ENCODE measurements at places on chromosomes 1 and 21.
A peak's percentile ranks its signal among the peaks of the same experiment; 100 is the strongest.

DNA sequence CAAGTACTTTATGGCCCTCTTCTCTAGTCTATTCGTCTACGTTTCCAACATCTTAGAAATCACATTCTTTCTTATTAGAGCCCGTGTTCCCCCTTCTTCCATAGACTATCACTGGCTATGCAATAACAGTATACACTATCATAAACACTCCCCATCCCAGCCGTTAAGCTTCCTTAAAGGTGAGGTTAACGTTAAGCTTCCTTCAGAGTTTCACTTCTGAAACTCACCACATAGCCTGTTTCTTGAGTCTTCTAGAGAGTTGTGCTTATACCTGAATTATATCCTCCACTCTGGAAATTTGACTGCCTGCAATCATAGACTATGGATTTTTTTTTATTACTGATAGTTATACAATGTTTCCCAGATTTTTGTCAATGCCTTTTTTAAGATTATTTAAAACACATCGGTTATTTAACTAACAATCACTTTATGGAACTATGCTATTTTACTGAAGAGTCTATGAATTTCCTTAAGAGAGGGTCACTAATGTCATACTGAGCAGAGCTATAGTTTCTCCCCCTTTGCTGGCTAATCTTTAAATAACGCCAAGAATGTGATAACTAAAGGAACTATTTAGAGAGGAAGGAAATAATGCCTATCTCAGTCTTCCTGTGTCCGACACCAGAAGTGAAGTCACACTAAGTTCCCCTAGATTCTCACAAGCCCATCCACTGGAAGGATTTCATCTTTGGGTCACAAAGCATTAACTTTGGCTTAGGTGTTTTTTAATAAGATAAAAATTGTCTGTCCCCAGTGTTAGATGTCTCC is 16.8 kb downstream of the FCER1A start:
- no peak for DNase-seq

DNA sequence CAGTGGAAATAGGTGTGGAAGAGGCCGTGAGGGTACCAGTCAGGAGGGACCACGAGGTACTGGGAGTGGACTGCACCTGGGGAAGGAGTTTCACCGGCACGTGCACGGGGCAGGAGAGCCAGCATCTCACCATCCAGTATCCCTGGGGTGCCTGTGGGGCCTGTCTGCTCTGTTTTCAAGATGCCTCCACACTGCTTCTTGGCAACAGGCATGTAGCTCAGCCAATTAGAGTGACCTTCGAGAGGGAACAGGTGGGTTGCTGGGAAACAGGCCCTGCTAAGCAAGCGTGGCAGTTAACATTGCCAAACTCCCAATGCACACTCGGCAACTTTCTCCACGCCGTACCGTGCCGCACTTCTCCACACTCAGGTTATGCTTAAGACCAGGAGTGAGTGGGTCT is 17.7 kb downstream of the KCNC4 start:
- no peak for DNase-seq

DNA sequence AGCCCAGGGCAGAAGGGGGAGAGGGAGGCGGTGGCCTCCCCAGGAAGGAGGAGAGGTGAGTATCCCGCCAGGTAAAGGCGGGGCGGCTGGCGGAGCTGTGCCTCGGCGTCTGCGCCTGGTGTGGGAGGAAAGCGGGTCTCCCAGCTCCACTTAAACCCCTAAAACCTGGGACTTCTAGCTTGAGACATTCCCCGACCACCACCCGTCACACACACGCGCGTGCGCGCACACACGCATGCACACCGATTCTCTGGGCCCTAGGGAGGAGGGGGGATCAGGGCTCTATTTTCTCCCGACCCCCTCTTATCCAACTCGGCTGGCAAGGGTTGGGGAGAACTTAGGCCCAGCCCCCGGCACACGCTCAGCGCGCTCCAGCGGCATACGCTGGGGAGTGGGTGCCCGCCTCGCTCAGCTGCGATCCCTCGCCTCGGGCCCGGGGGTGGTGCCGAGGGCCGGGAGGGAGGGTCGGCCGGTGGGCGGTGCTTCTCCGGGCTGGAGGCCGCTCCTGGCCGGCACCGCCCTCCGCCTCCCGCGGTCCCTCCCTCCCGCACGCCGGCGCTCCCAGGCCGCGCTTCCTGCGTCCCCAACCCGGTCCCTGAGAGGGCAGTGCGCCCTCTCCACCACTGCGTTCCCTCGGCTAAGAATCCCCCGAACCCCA is at the start of gene TMEM51:
TSS of gene TMEM51 (plus strand) at position 564 of the 658 bp plus-strand sequence. CDS start 61,341 bp downstream, outside the sequence.
- DNase-seq, result peak; percentile 91

DNA sequence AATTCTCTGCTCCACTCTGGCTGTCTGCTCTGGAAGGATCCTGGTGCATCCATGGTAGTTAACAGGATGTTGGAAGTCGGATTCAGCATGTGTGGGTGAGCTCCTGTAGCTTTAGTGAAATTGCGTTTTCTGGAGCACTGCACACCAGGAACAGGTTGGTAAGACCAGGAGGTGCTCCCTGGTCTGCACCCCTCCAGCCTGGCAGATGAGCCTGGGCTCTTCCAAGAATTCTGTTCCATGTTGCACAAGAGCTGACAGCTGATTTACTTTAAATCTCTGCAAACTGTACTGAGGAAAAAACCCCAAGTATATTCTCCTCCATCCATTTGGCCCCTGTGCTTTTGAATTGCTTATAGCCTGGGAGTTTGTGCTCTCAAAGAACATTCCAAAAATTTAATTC is 33.7 kb downstream of the KCNK1 start:
- DNase-seq, result no peak

- no peak for DNase-seq
Observed at GRCh38 chr1:29179641-29180184, 2.0 kb downstream of the SRSF4 start.

- DNase-seq, result no peak
Observed at GRCh38 chr1:104953555-104953954, 1203.9 kb downstream of the AMY1C start.

- DNase-seq, result no peak
Observed at GRCh38 chr1:243267914-243268653, 12.2 kb downstream of the SDCCAG8 start.

DNA sequence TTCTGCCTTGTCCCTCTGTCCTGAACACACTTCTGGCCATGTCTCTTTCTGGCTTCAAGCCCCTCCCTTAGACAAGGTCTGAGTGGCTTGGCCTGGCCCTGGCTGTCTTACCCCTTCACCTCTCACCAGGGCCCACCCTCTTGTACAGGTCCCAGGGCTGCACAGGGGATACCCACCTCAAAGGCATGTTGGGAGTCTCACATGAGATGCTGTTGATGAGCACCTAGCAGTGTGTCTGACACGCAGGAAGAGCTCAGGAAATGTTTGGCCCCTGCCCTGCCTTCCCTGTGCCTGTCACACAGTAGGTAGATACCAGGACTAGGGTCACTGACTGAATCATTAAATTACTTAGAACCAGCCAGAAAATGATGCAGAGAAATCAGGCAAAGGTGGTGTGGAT is 16.6 kb downstream of the ZNF362 start:
- no peak for DNase-seq

DNA sequence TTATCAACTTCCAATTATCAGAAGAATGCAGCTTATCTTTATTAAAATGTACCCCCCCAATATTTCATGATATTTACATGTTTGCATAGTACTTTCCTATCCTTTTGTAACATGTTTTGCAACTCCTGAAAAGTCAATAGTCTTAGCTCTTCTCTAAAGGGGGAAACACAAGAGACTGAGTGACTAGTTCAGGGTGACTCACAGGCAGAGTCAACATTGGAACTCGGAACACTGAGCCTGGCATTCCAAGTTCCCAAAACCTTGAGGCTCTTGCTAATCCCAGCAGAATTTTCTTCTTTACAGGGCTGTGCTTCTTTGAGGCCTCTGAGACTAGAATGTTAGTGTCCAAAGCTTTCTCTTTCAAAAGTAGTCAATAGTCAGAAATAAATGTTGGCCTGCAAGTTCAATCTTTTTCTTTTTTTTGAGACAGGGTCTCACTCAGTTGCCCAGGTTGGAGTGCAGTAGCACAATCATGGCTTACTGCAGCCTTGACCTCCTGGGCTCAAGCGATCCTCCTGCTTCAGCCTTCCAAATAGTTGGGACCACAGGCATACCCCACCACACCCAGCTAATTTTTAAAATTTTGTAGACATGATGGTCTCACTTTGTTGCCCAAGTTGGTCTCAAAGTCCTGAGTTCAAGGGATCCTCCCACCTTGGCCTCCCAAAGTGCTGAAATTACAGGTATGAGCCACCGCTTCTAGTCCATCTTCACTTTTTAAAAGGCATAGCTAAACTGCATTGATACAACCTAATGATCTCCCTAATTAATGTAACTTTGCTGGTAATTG is 37.5 kb downstream of the ZNF281 start:
- no peak for DNase-seq

DNA sequence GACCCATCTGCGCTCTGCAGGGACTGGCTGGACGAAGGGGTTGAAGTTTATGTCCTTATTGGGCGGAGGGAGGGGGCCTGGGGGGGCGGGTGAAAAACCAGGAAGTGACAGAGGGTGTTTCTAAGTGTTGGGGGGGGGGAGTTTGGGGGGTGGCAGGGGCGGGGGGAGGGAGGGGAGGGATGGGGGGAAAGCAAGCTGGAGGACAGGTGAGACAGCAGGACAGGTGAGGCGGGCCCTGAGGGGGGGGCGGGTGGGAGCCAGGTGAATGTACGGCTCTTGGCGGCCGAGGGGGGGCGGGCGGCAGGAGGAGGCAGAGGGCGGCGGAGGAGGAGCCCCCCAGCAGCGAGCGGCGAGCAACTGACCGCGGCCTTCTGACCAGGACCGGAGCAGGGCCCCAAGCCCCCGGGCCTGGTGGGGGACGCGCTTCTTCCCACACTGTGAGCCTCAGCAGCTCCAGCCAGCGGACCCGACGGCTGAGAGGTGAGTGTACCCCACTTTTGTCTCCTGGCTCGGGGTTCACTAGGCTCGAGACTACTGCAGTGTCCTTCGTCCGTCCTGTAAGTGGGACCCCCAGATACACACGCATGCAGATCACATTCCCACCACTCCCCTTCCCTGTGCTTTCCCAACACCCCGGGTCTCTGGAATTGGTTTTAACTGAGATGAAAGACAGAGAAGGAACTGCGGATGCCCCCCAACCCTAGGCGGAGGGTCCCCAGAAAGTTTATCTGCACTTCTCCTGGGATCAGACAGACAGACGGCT is at the start of gene ZBTB7B:
TSS of gene ZBTB7B (plus strand) at position 339 of the 763 bp plus-strand sequence. CDS start 11,859 bp downstream, outside the sequence.
- DNase-seq, result peak; percentile 43

GRCh38 chr1:203914292-203914691 is 52.9 kb downstream of the SNRPE start:
- no peak for DNase-seq

DNA sequence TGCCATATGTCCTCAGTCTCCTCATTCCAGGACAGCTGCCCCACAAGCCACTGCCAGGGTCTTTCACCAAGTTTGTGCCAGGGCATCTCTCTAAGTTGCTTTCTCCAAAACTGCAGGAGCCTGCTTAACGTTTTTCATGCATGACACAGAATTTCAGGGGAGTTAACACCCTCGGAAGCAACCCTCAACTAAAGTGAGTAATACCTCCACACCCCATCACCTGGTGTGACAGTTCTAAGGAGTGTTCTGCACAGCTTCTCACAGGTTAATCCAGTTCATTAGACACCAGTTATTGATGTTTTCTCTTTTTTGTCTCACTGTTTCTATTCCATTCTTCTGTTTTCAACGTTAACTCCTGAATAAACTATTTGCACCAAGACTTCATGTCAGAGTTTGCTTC is 115.0 kb downstream of the BACH1 start:
- no peak for DNase-seq

DNA sequence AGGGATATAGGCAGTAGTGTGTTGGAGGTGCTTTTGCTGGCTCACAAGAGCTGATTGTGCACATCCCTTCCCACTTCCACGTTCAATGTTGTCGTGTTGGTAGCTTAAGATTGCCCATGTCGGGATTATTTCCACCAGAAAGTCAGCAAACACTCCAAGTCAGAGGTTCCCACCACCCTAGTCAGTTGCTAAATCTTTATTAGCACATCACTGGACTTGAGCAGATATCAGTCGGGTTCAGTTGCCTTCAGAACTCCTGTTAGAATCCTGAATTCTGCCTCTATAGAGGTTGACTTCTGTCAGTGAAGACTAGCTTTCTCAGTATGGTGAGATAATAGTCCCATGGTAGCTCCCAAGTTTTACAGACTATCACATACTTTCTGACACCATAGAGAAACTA is 10.5 kb downstream of the AGL start:
- no peak for DNase-seq

DNA sequence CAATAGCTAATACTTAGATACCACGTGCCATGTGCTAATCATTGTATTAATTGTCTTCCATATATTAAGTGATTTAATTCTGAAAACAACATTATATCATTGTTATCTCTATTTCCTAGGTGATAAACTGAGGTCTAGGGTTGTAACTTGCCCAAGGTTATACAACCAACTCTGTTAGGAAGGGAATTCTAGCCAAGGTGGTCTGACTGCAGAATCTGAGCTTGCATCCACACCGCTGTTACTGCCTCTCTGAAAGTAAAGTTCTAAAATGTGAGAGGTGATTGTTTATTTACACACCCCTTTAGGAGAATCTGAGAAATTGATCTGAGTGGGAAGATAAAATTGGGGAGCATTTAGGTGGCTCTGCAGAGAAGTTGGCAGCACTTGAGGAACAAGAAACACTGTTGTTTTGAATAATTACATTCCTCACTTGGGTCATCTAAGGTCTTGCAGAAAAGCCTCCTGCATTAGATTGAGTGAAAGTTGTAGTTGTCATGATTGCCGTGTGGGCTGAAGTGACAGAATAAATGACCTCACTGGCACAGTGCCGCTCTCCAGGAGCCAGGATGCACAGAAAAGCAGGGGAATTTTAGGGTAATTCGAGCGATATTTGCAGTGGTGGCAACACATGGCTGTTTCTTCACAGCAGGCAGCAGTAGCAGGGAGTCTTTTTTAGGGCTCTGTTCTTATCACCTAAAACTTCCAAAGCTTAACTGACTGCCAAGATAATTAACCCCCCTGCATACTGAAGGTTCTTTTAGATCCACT is 121.7 kb downstream of the ADGRL4 start:
- DNase-seq, result peak; percentile 4

DNA sequence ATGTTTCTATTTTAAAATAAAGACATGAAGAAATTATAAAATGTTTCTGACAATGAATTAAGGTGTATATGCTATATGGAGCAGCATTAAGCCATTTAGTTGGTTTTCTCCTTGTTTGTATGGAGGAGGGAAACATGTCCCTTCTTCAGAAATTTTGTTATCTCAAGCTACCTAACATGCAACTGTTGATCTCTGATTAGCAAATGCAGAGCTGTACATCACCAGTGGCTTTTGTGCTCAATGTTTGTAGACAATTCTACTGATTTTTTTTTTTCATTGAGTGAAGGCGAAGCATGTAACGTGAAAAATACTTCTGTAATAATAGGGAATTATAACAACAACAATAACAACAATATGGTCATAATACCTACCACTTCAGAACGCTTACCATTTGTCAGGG is 463.7 kb downstream of the PLPP3 start:
- DNase-seq, result no peak
